NCI-H1417 treated with DMSO at 0.1 percent for 48 hours (cell line): ENCODE measurements at places on chromosomes 7 and 10.

GRCh38 chr7:99035723-99036545 lies 108.0 kb downstream of the SMURF1 start:
- no peak for DNase-seq

DNA sequence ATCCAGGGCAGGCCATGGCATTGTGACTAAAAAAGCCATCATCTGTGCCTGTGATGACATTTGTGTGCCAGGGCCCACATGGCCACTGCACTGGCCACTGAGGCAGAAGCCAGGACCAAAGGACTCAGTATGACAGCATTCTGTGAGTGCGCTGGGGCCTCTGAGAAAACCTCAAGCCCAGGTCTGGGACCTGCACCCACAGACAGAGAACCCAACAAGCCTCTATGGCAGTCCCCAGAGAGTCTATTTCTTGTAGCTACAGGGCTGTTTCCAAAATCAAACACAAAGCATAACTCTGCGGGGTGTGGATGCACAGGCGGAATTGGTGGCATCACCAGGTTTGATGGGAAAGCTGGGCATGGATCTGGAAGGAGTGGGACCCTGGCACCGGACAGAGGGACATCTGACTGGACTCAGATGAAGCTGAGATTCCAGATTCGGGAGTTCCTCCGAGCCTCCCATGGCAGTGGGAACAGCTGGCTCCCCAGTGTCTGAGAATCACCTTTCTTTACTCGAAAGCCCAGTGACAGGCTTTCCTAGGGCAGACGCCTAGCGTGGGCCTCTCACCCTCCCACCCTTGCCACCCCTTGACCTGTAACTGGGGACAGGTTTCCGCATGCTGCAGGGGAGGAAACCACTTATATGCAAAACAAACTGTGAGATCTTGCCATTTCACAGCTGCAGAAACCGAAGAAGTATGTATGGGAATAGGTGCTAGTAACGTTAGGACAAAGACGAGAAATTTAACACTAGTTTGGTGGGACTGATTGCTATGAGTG lies 70.6 kb upstream of the RHEB start:
- no peak for DNase-seq

DNA sequence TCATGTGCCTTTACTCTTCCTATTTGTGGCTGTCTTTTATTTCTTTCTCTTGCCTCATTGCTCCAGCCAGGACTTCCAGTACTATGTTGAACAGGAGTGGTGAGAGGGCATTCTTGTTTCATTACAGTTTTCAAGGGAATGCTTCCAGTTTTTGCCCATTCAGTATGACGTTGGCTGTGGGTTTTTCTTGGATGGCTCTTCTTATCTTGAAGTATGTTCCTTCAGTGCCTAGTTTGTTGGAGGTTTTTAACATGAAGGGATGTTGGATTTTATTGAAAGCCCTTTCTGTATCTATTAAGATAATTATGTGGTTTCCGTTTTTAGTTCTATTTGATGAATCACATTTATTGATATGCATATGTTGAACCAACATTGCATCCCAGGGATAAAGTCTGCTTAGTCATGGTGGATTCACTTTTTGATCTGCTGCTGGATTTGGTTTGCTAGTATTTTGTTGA lies 96.8 kb downstream of the GLCCI1 start:
- no peak for DNase-seq

DNA sequence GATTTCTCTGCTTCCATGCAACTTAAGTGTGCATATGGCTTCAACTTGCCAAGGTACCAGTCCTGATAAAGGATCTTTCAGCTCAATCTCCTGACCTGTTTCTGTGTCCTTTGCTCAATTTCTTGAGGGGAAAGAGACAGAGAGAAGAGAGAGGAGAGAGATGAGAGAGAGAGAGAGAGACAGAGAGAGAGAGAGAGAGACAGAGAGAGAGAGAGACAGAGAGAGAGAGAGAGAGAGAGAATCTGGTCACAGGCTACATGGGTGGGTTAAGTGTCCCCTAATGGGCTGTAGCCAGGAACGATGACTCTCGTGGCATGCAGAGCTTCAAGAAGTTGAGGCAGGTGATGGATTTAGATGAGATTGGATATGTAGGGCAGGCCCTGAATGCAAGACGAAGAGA lies 335.2 kb upstream of the PRKCQ start:
- DNase-seq = no peak

- DNase-seq = no peak
Measured at GRCh38 chr10:13072339-13072738, 27.6 kb upstream of the OPTN start.

GRCh38 chr10:103651333-103651732 lies 157.8 kb downstream of the NEURL1 start:
- DNase-seq = no peak

- peak; percentile 93 for DNase-seq
Measured at GRCh38 chr7:95758187-95758586, 14.2 kb upstream of the DYNC1I1 start.

GRCh38 chr10:107767185-107767584 lies 602.7 kb upstream of the SORCS1 start:
- DNase-seq = no peak

GRCh38 chr7:86558680-86559501 lies 84.8 kb upstream of the GRM3 start:
- DNase-seq = peak; percentile 38

GRCh38 chr10:4450981-4451908 lies 374.8 kb upstream of the AKR1E2 start:
- no peak for DNase-seq

- no peak for DNase-seq
Measured at GRCh38 chr7:50400114-50400513, 50.0 kb downstream of the FIGNL1 start.

GRCh38 chr10:48697821-48698764 lies 13.4 kb downstream of the WDFY4 start:
- no peak for DNase-seq

- DNase-seq = no peak
Measured at GRCh38 chr7:84610390-84610789, 415.8 kb upstream of the SEMA3A start.

- no peak for DNase-seq
Measured at GRCh38 chr10:95569368-95569767, 8.2 kb upstream of the SORBS1 start.

GRCh38 chr10:8214587-8214986 lies 160.1 kb downstream of the GATA3 start:
- DNase-seq = no peak

DNA sequence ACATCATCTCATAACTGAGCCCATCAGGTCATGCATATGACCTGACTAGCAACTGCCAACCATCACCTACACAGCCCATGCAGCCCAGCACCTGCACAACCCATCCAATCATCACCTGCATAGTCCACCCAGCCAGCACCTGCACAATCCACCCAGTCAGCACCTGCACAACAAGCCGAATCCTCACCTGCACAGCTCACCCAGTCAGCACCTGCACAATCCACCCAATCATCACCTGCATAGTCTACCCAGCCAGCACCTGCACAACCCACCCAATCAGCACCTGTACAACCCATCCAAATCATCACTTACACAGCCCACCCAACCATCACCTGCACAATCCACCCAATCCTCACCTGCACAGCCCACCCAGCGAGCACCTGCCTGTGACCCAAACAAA lies 33.4 kb upstream of the WDFY4 start:
- no peak for DNase-seq

- no peak for DNase-seq
Measured at GRCh38 chr10:57992321-57993077, 275.2 kb downstream of the IPMK start.

DNA sequence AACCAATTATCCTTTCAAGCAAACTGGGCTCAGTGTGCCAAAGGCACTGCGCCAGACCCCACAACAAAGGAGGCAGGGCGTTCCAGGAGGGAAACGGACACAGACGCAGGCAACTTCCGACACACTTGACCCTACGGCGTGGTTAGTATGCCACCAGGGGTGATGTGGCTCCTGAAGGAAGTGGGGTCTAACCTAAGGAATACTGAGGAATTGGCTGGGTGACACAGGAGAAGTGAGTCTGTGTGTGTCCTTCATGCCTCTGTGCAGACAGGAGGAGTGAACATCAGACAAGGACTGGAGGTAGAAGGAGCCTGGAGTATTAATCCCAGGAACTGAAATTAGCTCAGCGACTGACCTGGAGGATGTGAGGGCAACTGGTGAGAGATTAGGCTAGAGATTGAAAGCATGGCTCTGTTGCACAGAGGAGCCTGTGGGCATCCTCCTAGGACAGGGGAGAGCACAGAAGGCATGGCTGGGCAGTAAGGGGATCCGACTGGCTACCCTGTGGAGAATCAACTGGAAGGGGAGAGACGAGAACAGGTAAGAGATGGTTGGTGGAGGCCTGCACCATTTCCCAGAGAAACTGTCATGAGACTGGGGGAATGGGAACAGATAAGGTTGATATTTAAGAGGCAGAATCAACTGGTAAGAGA lies 27.8 kb downstream of the GSDME start:
- DNase-seq = no peak

DNA sequence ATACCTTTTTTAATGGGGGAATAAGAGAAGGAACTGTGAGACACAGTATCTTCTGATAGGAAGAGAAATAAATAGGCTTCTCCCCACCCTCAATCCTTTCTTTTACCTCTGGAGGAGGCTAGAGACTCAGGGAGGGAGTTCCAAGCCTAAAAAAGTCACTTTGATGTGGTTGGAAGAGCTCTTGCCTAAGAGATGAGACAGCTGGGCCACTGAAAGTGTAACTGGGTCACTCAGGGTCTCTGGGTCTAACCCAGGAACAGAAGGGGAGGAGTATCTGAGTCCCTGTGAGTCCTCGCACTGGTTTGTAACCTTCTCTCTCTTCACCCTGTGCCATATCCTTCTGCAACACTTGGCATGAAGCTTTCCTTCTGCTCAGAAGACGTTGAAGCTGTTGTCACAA lies 222.9 kb upstream of the AGK start:
- DNase-seq = no peak

DNA sequence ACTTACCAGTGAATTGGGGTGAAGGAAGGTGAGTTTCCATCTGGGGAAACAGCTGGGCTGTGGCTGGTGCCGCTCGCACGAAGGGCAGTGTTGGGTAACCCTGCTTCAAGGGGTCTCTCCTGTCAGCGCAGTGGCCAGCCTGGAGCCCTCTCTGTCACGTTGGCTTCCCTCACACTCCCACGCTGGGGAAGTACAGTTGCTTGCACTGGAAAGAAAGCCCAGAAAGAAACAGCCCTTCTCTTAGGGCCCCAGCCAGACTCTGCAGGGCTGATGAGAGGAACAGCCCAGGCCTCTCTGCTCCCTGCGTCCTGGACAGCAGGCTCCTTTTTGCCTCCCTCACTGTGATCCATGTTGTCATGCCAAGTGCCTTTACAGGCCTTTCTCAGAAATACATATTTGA lies 40.3 kb upstream of the TRIM8 start:
- no peak for DNase-seq

- DNase-seq = peak; percentile 7
Measured at GRCh38 chr10:63720072-63720537, 198.9 kb downstream of the REEP3 start.

GRCh38 chr10:71264345-71265200 lies 52.2 kb downstream of the UNC5B start:
- no peak for DNase-seq

- DNase-seq = no peak
Measured at GRCh38 chr7:69819333-69819705, 221.0 kb downstream of the AUTS2 start.

DNA sequence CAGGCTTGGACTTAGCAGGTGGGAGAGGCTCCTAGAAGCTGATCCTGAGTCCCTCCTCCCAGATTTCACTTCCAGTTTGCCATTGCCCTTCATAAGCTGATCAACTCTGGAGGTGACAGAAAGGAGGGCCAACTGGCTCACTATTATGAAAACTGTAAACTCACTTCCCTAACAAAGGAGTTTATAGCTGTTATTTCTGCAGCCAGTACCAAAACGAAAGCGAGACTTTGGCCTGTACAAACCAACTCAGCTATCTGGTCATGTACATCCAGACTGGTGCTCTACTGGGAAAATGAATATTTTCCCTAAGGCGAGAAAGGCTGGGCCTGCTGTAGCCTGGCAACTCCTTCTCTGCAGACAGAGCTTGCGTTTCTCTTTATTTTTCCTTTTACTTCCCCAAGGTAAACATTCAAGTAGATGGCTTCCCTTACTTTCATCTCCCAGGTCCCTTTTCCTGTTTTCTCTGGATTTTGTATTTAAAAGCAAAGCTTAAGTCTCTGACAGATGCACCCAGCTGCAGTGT lies 54.7 kb downstream of the GALNT17 start:
- DNase-seq = no peak

GRCh38 chr10:43945094-43945730 lies 296.5 kb upstream of the ZNF32 start:
- no peak for DNase-seq

DNA sequence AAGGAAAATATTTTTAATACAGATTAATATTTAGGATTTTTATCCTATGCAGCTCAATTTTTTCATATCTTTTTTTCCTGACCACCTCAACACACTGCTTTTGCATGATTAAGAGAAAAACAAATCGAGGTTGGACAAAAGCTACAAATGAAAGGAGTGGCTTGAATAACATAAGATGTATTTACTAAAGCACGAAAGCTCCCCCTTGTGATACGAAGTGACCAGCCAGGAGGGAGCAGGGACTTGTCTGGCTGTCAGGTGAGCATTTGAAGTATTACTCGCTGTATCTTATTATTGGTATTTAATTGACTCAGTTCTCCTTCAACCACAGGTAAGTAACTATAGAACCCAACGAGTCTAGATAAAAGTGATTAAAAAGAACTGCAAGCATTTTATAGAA lies 265.2 kb upstream of the PHF14 start:
- DNase-seq = peak; percentile 41

- no peak for DNase-seq
Measured at GRCh38 chr10:24307696-24308485, 99.0 kb downstream of the KIAA1217 start.

DNA sequence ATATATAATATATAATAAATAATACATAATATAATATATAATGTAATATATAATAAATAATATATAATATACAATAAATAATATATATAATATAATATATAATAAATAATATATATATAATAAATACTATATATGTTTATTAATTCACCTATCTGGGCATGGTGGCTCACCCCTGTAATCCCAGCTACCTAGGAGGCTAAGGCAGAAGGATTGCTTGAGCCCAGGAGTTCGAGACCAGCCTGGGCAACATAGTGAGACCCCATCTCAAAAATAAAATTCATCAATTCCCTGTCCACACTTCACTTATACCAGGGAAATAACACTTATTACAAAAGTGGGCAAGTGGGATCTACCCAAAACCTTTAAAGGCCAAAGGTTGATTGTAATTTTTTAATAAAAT lies 281.1 kb downstream of the PRPF18 start:
- no peak for DNase-seq

DNA sequence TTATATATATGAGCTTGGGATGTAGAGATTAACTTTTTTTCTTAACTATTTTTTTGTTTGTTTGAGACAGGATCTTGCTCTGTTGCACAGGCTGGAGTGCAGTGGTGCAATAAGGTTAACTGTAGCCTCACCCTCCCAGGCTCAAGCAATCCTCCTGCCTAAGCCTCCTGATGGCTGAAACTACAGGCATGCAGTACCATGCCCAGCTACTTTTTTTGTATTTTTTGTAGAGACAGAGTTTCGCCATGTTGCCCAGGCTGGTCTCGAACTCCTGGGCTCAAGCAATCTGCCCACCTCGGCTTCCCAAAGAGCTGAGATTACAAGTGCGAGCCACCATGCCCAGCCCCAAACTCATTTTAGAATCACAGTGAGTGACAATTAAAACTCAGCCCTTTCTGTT lies 105.2 kb downstream of the CUBN start:
- DNase-seq = no peak
